Urinary bladder (tissue), 4 donors: ENCODE measurements at places on chromosomes 16 and 17. TPM values are rescaled to one million over a fixed set of nuclear protein-coding genes. Genes with fewer than 3 reads are reported as not detected.

Gene NFATC3
- total RNA-seq: 27.1 TPM

GRCh38 chr17:76004750-76005262 is 4.2 kb downstream of the CDK3 start:
- DNase-seq: no peak

Gene GNGT2
- 0.42 TPM for total RNA-seq

DNA sequence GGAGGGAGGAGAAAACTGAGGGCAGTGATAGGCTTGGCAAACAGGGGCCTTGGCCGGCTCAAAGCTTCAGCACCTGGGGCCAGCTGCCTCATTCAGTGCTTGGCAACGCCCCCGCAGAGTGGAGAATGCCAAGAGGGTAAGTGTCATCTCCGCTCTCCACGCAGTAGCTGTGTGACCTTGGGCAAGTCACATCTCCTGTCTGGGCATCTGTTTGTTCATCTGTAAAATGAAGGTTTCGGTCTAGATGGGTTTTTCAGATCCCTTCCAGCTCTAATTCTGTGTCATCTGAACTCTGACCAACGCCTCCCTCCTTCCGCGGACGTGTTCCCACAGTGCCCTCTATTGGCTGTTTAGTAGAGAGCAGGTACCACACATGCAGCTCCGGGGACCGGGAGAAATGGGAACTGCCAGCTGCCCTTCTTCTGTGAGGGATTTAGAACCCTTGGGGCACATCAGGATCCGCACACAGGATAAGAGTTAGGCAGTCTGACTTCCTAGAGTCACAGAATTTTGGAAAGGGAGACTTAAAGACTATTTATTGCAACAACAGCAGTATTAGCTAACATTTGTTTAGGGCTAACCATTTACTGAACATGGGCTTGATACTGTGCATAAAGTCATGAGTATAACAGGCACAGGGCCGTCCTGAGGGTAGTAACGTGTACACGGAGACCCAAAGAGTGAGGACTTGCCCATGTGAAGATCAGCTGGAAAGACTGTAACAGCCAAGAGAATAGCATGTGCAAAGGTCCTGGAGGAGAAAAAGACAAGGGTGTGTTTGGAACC is 26.8 kb downstream of the GP2 start:
- no peak for DNase-seq

- no peak for DNase-seq
These were observed 44.2 kb upstream of the MTSS2 start for GRCh38 chr16:70730031-70730430.

Gene RAPGEFL1
- total RNA-seq: 8.0 TPM

DNA sequence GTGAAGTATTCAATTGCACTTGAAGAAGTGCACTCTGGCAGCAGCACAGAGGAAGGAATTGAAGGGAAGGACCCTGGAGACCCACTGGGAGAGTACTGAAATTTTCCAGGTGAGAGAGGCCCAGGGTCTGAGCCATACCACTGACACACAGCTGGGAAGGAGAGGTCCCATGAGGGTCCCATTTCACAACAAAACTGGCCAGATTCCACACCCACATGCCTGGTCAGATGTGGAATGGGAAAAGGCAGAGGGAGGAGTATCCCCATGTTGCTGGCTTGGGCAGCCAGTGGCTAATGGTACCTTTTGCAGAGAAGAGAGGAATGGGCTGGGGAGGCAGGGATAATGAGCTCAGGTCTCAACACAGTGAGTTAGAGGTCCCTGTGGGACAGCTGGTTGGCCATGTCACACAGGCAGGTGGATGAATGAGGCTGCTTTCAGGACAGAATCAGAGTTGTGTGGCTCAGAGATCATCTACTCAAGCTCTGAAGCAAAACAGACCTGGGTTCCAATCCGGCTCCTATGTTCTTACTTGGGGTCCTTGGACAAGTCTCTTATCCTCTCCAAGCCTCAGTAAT is 26.2 kb upstream of the NGFR start:
- DNase-seq: no peak
